EL (cell line): ENCODE measurements at places on chromosomes 2 and 18.

DNA sequence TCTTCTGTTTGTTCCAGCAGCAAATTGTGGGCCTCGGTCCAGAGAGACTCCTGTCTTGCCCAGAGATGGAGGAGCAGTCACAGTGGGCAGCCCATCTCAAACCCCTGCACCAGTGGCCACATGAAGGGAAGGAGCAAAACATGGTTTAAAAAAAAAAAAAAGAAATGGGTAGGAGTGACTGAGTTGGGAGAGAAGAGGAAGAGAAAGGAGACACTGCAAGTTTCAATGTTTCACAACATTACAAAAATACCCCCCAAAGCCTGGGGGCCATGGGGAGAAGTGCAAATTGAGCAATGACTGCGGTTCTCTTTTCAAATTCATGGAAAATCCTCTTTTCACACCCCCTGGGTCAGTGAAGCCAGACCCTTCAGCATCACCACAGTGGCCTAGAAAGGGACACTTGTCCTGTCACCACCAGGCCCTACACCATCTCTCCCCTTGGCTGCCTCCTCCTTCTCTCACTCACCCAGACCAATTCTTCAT is 117.1 kb downstream of the ZFP36L2 start:
- no peak for DNase-seq

GRCh38 chr2:27762951-27763906 is 8.3 kb upstream of the MRPL33 start:
- DNase-seq: peak; percentile 28

GRCh38 chr2:73291093-73291460 is 2.3 kb downstream of the EGR4 start:
- DNase-seq: peak; percentile 41

- DNase-seq: no peak
These were observed 796 bp downstream of the RFTN2 start for GRCh38 chr2:197674591-197674990.

DNA sequence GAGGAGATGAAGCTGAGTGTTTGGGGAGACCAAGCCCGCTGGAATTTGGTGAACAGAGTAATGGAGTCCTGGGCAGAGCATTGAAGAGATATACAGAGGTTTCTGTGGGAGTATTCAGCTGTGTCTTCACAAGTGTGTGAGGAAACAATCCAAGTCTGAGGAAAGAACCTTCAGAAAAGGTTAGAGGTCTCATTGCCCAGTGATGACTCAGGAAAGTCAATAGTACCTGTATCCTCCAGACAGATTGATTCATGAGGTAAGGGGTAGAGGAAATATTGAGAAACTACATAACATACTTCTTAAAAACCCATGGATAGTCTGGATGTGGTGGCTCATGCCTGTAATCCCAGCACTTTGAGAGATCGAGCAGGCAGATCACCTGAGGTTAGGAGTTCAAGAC is 392.3 kb downstream of the GALNT13 start:
- no peak for DNase-seq

GRCh38 chr2:44944102-44944951 is 2.8 kb downstream of the SIX3 start:
- no peak for DNase-seq

- peak; percentile 70 for DNase-seq
These were observed 58.5 kb upstream of the CTLA4 start for GRCh38 chr2:203809084-203809521.

DNA sequence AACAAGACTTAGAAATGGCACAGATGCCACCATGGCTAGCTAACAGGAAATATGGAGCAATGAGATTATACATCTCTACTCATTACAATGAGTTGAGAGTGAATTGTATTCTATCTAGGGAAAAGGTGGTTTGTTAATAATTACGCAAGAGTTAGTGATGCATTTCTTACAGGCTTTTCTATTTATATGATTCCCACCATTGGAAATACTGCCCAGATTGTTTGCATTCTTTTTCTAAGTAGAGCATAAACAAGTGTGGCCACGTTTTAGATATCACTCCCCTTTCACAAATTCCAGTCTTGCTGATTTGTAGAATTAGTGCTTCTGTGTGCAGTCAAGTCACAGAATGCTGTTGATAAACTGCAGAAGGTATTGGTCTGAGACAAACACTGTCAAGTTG is 56.6 kb downstream of the ZNF804A start:
- peak; percentile 2 for DNase-seq

- DNase-seq: no peak
These were observed 239.9 kb downstream of the CYRIA start for GRCh38 chr2:16425462-16426336.

- no peak for DNase-seq
These were observed 155.5 kb upstream of the ACVR2A start for GRCh38 chr2:147689220-147689909.

GRCh38 chr2:26491563-26492167 is 13.7 kb upstream of the OTOF start:
- DNase-seq: peak; percentile 8

- no peak for DNase-seq
These were observed 67.5 kb downstream of the ATP9B start for GRCh38 chr18:79136742-79137141.

DNA sequence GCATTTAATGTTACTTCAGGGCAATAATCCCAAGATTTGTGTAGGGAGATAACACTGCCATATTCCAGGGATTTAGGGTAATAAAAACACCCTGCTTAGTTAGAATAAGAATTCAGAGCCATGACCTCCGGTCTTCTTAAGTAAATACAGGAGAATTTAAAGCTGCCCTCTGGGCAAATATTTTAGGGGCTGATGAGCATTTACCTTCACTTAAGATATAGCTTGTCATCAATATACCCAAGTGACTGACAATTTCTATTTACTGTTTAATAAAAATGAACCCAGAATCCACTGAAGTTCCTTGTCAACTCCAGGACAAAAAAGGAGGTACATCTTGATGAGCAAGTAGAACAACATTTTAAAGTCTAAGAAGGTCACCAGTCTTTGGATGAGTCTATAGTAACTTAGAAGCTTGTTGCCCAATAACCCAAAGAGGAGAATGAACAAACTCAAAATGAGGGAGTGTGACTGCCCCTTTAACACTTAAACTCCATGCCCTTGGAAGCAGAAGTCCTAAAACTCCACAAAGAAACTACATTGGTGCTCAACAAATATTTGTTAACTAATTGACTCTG is 24.3 kb upstream of the IKZF2 start:
- peak; percentile 55 for DNase-seq

DNA sequence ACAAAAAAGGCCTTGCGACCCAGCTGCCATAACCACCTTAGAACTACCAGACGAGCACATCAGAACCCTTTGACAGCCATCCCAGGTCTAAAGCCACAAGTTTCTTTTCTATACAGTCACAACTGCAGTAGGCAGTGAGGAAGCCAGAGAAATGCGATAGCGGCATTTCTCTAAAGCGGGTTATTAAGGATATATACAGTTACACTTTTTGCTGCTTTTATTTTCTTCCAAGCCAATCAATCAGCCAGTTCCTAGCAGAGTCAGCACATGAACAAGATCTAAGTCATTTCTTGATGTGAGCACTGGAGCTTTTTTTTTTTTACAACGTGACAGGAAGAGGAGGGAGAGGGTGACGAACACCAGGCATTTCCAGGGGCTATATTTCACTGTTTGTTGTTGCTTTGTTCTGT is 48.8 kb downstream of the FEZ2 start:
- no peak for DNase-seq

DNA sequence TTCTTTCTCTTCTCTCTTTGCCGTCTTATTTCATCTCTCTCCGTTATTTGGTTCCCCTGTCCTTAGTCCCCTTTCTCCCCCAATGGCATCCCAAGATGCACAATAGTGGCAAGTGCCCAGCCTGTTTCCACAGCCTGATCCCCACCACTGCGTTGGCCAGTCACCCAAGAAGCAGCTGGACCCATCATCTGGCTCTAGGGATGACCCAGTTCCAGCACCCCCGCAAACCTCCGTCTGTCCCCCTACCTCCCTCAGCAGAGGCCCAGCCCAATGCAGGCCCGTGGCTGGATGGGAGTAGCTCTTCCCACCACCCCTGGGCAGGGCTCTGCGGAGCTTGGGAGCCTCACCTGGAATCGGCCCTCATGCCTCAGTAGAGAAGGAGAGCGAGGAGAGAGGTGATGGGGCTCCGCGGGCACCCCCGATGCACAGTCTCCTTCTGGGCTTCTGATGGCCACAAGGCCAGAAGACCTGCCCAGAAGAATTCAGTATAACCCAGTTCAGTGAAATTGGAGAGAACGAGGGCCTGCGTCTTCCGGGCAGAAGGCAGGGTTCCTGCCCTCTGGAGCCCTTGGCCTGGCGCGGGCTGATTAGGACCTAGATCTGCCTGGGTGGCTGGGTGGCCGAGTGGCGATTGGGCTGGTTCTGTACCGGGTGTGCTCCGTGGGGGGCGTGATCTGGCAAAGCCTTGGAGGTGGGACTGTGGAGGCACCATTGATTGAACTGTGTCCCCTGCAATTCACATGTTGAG is 50.9 kb downstream of the RRM2 start:
- no peak for DNase-seq

DNA sequence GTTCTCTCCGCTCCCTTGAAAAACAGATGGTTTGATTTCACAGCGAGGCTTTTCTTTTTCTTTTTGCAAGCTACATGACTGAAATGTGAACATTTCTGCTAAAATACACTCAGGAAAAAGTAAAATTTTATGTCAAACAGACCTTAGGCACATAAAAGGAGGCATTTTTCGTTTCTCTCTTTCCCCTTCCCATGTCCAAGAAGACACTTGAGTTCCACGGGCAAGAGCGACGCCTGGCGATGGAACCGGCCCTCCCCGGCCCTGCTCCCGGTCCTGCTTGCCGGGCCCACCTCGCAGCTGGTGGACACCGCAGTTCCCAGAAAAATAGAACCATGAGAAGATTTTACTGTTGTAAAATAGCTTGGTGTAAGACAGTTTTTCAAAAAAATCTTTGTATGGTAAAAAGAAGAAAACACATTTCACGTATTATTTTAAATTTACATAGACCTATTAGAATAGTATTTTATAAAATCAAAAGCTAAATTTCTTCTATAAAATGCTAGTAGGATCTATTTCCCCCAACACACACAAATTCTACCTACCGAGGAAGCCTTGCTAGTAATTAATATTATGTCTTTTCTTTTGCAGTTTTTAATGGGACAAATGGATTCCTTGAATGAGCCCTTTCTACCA is 2.3 kb upstream of the ALKAL2 start:
- peak; percentile 68 for DNase-seq

DNA sequence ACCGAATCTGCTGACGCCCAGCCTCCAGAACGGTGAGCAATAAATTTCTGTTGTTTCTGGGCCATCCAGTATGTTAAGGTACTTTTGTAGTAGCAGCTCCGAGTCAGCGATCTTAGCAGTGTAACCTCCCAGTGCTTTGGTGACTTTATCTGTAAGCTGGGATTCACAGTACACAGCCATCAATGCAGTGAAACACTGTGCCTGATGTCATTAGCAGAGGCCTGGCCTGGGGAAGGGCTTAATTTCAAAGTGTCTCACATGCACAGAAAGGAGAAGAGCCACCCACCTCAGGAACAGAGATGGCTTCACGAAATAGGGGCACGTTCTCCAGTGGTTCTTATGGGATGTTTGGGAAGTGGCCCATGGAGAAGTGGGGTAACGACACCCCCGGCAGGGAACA is 281.2 kb downstream of the PHLPP1 start:
- DNase-seq: no peak

DNA sequence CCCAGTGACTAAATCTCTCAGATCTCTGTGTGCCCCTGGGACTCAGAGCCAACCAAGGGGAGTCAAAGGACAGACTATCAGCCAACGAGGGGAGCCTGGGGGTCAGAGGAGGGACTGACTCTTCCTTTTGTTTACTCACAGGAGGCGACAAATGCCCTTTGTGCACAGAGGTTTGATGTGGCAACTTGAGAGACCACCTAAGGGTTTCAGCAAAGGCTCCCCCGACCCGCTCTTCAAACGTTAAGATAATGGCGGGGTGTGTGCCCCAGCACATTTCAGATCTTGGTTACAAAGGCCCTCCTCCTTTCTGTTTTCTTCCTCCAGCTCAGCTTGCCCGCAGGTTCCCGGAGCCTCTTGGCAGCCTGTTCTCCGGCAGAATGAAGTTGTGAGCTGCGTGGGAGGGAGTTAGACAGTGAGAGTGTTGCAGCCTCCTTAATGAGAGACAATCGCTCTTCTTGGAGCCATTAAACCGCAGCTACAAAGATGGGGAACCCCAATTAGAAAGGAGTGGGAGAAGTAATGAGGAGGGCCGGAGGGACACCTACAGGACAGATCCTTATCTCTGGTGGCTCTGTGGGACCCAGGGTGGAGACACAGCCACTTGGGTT is 76.2 kb downstream of the KIAA2012 start:
- DNase-seq: no peak

DNA sequence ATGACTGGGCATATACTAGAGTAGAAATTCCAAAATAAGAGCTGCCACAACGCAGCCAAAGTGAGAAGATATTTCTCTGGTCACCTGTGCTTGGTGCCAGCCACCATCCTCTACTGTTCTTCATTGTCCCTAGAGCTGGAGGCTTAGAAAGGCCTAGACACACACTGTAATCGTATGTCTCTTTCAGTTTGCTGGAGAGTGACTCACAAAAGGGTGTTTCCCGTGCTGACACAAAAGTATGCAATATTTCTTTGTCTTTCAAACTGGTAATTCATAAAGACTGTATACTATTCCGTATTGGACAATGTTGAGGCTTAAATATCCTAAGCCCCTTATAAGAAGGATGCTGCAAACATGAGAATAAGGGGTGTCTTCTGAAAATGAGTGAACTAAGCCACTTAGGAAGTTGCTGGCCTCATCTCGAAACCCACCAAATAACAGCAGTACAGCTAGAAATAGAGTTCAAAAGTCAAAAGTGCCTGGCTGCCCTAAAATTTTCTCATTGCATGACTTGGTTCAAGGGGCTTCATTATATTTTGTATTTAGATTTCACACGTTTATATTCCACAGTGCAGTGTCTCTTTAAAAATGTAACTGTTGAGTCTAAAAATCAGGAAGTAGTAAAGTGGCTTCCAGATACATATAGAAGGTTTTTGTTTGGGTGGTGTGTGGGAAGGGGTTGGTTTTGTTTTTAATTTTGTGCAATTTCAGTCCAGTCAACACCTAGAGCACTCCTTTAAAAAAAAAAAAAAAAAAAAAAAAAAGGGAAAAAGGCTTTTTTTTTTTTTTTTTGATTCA is 601.1 kb downstream of the ARHGAP15 start:
- DNase-seq: peak; percentile 31
